ENCODE measurements at places on chromosomes 3 and 15. TPM values are rescaled to one million over a fixed set of nuclear protein-coding genes. Genes with fewer than 3 reads are reported as not detected.
A peak's percentile ranks its signal among the peaks of the same experiment; 100 is the strongest.

FAM81A gene
- 1.4 TPM for total RNA-seq

PSMA4 gene
- 266 TPM for total RNA-seq

GRCh38 chr15:92343924-92344643, 49.6 kb upstream of the ST8SIA2 start:
- DNase-seq: no peak

DNA sequence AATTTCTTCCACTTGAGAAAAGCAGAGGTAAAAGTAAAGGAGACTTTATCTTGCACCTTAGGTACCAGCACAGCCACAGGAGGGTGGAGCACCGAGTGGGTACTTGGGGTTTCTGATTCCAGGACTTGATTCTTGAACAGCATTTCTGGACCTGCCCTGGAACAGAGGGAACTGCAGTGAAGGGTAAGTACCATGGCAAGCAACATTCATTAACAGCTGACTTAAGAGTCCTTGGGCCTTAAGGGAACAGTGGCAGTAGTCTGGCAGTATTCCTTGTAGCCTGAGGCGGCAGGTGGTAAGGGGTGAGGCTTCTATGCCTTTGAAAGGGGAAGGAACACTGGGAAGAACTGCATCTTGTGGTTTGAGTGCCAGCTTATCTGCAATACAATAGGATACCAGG, 551.9 kb downstream of the RSL24D1 start:
- no peak for DNase-seq

- peak; percentile 89 for DNase-seq
These were observed 11.4 kb upstream of the CSPG4 start for GRCh38 chr15:75723847-75724660.

GRCh38 chr3:188742755-188743550, 428.8 kb upstream of the TPRG1 start:
- no peak for DNase-seq

DNA sequence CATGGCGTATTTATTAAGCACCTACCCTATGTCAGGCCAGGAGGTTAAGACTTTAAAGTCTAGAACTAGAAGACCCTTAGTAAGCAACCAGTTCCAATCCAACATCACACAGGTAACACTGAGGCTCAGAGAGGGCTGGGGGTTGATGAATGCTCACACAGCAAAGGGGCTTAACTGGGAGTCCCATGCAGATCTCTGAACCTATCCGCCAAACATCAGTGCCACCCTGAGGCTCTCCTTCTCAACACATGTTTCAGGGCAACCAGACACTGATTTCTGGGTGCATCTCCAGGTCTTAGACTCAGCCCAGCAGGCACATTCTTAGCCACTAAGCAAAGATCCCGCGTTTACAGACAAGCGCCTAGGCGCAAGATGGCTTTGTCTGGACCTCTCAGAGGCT, 92.0 kb upstream of the SLC6A11 start:
- no peak for DNase-seq

- DNase-seq: peak; percentile 80
These were observed 7.4 kb downstream of the SQOR start for GRCh38 chr15:45641999-45642932.

NRROS gene
- total RNA-seq: 1.9 TPM

FAM227B gene
- 7.6 TPM for total RNA-seq

GRCh38 chr15:70763950-70764730, 782 bp upstream of the UACA start:
- DNase-seq: no peak

CPN2 gene
- 0.05 TPM for total RNA-seq

ADCY5 gene
- 0.99 TPM for total RNA-seq

GRCh38 chr3:48501196-48501595, 2.8 kb downstream of the SHISA5 start:
- no peak for DNase-seq

SEMA4B gene
- 26.6 TPM for total RNA-seq

SLCO2A1 gene
- 0.69 TPM for total RNA-seq

DNA sequence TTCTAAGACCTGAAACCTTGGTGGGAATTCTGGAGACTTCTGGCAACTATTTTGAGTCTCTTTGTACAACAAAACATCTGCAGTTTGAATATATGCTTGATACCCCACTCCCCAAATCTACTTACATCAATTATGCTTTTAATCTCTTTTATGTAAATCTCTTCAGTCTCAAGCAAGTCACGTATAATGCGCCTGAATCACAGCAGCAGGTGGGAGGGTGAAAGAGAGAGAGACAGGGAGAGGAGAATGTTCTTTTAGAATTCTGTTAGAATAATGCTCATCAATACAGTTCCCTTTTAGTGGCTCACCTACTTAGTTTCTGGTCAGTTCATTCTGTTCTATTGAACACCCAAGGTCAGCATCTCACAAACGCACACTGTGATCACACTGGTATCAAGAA, 22.2 kb upstream of the B3GNT5 start:
- DNase-seq: no peak

ACSBG1 gene
- not detected for total RNA-seq

GRCh38 chr15:59317211-59317610, 55.5 kb downstream of the MYO1E start:
- peak; percentile 48 for DNase-seq

- peak; percentile 66 for DNase-seq
These were observed 251.0 kb upstream of the TLE3 start for GRCh38 chr15:70348581-70349344.

GRCh38 chr3:169744366-169745054, 20.4 kb downstream of the TERC start:
- DNase-seq: peak; percentile 51

GRCh38 chr3:16343101-16343500, 78.1 kb downstream of the OXNAD1 start:
- DNase-seq: no peak

GPD1L gene
- 14.2 TPM for total RNA-seq

GRCh38 chr3:101849714-101850245, 466 bp downstream of the NFKBIZ start:
- no peak for DNase-seq

ASB14 gene
- not detected for total RNA-seq

DNA sequence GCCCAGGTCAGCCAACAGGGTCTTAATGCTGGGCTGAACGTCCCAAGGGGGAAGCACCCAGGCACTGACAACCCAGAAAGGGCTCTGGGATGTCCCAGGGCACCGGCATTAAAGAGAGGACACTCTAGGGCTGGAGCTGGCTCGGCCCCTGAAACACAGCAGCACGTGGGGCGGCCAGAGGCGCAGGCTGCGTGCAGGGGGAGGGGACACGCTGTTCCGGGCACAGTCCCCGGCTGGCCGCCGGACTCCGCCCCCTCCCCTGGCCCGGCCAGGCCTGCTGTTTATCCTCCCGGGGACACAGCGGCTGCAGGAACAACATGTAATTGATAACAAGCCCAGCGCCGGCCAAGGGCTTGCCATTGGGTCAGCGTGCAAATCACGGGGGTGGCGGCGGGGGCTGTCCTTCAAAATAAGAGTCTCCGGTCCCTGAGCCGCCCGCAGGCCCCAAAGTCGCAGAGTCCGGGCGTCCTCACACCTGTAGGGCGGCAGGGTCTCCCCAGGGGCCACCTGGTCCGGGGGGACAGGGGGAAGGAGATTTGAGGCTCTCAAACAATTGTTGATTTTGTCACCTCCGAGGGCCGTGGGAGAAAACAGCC, 1.3 kb downstream of the KLF15 start:
- peak; percentile 59 for DNase-seq

DNA sequence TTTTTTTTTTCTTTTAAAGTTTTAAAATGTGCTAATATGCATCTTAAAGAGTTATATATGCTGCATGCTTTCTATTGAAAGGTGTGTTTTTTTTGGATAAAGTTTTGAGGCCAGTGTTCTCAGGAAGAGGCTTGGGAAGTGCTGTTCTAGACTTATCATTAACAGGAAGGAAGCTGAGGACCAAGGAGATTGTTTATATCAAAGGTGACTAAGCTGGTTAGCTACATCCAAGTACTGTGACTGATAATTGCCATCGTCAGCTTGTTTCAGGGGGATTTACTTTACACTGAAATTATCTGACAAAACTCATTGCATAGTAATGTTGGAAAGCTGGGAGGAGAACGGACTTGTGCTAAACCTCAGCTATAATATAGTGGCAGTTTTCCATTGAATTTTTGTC, 36.3 kb upstream of the UTS2B start:
- no peak for DNase-seq

B2M gene
- total RNA-seq: 3,472 TPM

- peak; percentile 92 for DNase-seq
These were observed 463.0 kb downstream of the ERC2 start for GRCh38 chr3:56005196-56005805.

DNA sequence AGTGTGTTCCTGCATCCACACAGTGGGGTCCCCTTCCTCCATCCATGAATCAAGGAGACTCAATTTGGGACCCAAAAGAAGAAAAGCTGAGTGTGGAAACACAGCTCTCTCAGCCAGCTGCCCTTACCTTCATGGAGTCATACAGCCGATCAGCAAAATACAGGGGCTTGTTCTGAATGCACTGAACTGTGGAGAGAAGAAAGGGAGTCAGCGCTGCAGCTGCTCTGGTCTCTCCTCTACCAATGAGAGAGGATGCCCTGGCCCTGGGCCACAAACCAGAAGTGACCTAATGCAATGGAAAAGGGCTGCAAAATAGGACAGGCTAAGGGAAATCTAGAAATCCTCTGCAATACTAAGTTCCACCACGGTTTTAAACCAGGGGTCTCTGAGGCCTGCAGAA, 46.7 kb downstream of the ANXA2 start:
- DNase-seq: no peak

- DNase-seq: no peak
These were observed 724.4 kb upstream of the ROBO1 start for GRCh38 chr3:80492162-80492561.

DNA sequence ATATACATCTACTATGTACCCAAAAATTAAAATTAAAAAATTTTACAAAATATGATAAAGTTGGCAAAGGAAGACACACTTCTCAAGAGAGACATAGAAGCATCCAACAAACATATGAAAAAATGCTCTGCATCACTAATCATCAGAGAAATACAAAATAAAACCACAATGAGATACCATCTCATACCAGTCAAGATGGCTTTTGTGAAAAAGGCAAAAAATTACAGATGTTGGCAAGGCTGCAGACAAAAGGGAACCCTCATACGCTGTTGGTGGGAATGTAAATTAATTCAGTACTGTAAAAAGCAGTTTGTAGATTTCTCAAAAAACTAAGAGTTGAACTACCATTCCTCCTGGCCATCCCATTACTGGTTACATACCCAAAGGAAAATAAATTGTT, 581.7 kb upstream of the CCDC54 start:
- no peak for DNase-seq

CRYGS gene
- not detected for total RNA-seq

- DNase-seq: no peak
These were observed 78.1 kb downstream of the NR1D2 start for GRCh38 chr3:24023197-24023596.

GALNT15 gene
- 0.55 TPM for total RNA-seq

DNA sequence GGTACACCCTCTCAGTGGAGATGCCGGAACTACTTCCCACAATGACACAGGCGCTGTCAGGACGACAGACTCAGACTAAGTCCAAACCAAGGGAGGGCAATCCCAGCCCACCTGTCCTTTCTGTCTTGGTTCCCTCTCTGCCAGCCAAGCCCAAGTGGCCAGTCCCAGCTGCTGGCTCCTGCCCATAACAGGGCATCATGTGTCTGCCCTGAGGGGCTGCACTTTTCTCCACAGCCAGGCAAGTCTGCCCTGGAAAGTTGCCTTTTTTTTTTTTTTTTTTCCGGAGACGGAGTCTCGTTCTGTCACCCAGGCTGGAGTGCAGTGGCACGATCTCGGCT, 20.0 kb upstream of the BCL2A1 start:
- no peak for DNase-seq

DNA sequence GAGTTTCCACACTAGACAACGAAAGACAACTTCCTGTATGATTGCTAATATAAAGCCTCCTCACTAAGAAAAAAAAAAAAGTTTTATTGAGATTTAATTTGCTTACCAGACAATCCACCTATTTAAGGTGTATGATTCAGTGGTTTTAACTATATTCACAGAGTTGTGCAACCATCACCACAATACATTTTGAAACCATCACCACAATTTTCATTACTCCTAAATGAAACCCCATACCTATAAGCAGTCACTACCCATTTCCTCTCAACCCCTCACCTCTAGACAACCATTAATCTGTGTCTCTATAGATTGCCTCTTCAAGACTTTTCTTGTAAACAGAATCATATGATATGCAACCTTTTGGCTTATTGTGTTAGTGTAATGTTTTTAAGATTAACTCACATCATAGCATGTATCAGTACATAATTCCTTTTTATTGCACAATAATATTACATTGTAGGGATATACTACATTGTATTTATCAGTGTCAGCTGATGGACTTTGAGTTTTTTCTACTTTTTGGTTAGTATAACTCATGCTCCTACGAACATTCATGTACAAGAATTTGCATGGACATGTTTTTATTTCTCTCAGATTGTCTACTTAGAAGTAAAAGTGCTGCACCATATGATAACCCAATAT, 339.7 kb downstream of the NLGN1 start:
- peak; percentile 27 for DNase-seq

DNA sequence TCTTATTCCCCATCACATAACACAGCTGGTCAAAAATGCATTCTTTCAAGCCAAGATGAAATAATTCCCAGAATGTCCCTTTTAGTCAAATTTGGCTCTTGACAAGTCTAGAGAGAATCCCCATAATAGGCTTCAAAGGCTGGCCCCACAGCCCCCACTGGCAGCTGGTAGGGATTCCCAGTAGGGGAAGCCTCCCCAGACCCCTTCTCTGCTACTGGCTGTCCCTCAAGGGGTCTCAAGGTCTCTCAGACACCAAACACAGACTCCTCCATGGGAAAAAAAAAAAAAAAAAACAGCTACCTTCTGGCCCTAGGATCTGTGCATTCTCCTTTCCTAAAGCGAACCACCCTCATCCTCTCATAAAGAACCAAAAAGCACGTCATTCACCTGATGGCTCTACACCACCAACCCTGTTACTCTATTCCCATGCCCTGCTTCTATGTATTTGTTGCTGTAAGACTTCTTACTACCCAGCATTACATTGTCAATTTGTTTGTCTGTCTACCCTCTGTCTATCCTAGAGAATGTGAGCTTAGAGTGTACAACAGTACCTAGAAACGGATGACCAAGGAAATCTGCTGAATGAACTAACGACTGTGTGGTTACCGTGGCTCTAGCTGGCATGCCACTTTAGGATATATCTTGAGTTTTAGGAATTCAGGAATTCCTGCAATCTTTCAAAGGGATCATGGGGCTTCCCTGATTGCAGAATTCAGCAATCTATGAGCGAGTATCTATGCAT, 164.1 kb upstream of the NSMCE3 start:
- DNase-seq: no peak

DNA sequence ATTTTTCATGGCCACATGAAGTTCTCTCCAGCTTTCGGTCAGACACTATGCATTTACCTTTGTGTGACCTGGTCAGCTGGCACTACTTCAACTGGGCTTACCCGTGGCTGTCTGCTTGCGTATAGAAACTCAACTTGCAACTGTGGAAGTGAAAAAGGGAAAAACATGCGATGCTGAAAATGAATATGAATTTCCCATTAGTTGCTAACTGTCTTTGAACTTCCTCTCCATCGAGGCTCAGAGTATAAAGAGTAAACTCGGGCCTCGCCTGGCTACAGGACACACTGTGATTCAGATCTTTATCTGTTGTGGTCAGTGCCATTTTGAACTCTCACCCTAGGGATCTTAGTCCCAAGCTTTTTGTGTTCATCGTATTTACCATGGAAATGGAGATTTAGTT, 26.8 kb downstream of the NFKBIZ start:
- no peak for DNase-seq

NR2E3 gene
- 0.45 TPM for total RNA-seq

All from renal cortical epithelial cell (primary cell).